Fibroblast of the aortic adventitia (primary cell): ENCODE measurements at places on chromosomes 3 and 15. TPM values are rescaled to one million over a fixed set of nuclear protein-coding genes. Genes with fewer than 3 reads are reported as not detected.

Gene CLDN11
- total RNA-seq, result 375 and 661 TPM in 2 replicates

Gene NUP210
- total RNA-seq, result 0.33 and 0.45 TPM in 2 replicates

- peak; percentile 67 for DNase-seq
These were observed 97.3 kb downstream of the NPAP1 start for GRCh38 chr15:24772686-24773373.

GRCh38 chr3:32275506-32275905 lies 37.0 kb downstream of the CMTM8 start:
- no peak for DNase-seq

DNA sequence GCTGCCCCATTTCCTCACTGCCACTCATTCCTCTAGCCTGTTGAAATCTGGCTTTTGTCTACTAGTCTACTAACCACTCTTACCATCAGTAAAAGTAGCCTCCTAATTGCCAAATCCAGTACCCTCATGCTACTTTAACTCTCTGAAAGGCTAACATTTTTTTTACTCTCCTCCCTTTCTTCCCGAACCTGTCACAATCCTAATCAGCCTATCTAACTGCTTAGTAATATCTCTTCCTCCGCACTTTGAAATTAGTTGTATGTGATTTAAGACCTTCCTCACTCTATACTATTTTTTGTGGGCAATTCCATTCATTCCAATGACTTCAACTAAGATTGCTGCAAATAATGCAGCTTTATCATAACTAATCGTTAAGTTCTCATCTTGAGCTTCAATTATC lies 3.7 kb downstream of the SENP7 start:
- DNase-seq, result no peak

DNA sequence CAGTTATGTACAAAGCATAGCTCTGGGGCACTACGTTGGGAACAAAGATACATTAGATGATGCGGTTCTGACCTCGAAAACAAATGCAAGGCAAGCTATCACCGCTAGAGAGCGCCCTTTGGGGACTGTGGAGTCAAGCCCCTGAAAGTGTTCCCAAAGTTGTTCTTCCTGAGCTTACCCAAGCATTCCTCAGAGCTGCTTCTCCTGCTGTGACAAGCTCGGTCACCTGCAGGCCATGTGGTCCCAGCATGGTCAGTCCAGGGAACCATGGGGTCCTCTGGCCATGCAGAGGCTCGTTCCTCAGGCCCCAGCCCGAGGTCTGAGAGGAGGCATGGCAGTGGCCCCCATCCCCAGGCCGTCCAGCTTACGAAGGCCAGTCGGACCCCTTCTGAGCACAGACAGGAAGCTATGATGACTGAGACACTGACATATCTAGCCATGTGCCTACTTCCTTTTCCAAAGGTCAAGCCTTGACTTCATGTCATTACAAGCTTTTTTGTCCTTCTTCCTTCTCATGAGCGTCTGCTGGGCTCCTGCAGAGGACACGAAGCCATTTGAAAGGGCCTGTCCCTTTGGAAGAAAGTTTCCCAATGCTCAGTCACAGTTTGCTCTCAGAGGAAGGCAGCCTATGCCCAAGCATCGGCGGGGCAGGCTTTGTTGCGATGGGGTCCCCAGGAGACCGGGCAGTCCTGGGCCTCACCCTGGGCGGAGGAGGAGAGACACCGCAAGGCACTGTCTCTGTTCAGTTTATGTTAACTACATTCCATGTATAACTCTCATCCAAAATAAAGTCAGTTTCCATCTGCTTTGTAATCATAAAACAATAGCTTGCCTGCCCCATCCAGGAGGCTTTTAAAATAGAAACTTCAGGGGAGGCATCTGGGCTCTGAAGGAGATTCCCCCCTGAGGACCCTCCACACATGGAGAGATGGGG lies 79.3 kb downstream of the ATP10A start:
- peak; percentile 37 for DNase-seq

- DNase-seq, result peak; percentile 20
These were observed 49.8 kb downstream of the SGO1 start for GRCh38 chr3:20136231-20136630.
